NCI-H1417 (cell line): ENCODE measurements at places on chromosomes 12 and 14.
A peak's percentile ranks its signal among the peaks of the same experiment; 100 is the strongest.

GRCh38 chr12:48198672-48198971, 4.5 kb downstream of the OR10AD1 start:
- DNase-seq: no peak

GRCh38 chr14:94550041-94550440, 11.2 kb upstream of the SERPINA4 start:
- no peak for DNase-seq

- DNase-seq: no peak
These were observed 441.8 kb downstream of the TMTC2 start for GRCh38 chr12:83128540-83128939.

GRCh38 chr14:100822532-100823296, 3.2 kb upstream of the MEG3 start:
- DNase-seq: no peak

- no peak for DNase-seq
These were observed 134.3 kb upstream of the DCN start for GRCh38 chr12:91316907-91317269.

DNA sequence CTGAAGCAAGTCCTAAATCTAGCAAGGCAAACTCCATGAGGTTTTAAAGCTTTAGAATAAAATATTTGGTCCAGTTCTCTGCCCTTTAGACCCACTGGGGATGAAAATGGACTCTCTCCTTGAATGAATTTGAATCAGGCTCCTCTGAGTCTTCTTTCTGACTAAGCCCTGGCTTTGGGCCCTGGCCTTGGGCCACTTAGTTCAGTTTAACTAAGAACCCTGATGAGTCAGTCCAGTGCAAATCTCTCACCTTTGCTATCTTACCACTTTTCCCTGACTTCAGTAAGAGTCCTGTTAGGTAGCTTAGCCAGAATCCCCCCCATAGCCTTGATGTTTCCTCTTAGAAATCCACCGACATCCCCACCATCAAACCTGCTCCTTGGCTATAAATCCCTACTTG, 427.5 kb downstream of the SNAPC1 start:
- no peak for DNase-seq

DNA sequence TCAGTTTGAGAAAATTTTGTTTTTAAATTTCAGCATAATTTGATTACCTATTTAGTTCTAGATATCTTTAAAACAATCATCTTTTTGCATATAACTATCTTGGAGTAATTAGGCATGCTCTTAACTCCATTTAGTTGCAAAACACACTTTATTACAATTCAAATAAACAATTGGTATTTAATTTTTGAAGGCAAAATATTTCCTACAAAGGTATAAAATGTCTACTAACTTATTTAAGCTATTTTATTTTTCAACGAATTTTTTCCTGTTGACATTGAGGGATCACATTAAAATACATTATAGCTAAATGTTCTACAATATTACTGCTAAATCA, 8.3 kb downstream of the FOXA1 start:
- peak; percentile 62 for DNase-seq

DNA sequence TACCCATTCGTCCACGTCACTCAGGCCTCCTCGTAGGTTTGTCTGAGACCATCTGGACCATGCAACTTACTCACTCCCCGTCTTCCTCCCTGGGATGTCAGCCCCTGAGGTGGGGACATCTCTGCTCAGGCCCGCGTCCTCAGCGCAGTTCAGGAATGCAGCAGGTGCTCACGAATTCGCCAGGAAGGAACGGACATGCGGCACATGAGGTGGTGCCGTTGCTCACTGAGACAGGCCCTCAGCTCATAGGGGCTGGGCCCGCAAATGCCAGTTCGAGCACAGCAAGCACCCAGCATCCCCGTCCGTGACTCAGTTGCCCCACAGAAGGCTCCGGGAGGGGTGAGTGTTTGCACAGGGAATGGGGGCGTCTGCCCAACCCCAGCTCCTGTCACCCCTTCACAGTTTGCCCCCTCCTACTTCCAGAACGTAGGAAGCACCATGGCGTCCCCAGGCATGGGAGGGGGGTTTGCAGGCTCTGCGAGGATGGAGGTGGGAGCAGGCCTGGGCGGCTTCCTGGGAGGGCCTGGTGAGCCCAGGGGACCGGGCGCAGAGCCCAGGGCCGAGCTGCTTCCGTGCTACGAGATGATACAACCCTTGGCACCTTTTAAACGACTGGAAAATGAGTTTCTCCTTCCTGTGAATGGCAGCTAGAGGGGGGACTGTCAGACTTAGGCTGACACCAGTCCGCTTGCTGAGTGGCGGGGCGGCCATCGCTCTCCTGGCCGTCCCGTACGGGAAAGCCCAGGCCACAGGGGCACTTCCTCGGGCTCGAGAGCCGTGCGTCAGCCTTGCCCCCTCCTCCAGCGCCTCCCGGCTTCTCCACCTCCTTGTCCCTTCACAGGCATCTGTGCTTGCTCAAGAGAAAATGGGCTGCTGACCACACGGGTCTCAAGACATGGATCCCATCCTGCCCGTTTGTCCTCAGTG, 6.9 kb downstream of the GALNT9 start:
- no peak for DNase-seq

DNA sequence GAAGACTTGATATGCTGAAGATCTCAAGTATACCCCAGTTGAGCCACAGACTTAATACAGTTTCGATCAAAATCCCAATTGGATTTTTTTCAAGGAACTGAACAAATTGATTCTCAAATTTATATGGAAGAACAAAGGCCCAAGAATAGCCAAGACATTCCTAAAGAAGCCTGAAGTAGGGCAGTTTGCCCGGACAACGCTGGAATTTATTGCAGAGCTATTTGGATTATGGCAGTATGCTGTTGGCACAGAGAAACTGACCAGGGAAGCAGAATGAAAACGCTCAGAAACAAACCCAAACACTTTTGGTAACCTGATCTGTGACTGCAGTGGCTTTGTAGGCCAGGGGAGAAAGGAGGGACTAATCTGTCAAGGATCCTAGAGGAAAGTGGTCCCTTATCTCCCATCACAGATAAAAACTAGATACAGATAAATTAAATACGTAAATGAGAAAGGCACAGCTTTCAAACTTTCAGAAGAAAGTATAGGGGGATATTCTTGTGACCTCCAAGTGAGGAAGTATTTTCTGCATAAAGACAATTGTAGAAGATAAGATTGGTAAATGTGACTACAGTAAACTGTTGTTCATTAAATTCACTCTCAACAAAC, 35.9 kb upstream of the GSC start:
- no peak for DNase-seq

- DNase-seq: no peak
These were observed 57.3 kb upstream of the E2F7 start for GRCh38 chr12:77122661-77123060.

DNA sequence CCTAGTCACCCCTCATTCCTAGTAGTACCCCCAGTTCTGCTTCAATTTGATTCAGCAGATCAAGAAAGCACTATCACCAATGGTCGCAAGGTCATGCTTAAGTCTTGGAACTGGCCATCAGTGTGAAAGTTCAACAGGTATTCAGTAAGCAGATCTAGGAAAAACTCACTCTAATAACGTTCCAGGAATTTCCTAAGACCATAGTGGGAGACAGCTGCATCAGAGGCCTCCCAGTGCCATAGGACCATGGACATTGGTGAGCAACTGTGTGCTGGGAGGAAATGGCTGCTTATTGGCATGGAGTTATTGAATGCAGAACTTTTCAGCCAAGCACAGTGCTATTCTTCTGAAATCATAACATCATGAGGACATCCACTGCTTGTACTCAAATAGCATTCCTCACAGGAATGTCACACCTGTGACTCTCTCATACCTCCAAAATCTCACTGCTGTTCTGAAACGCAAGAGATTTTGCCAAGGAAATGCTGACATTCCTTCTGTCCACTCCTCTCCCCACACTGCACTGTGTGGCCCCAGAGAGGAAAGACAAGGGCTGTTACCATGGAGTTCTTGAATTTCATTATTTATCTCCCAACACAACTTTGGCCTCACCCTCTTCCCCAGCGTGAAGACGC, 30.9 kb upstream of the MDM2 start:
- DNase-seq: no peak

- no peak for DNase-seq
These were observed 92.7 kb upstream of the DNM1L start for GRCh38 chr12:32586390-32586789.

GRCh38 chr14:73610687-73611086, 1.6 kb upstream of the ACOT6 start:
- DNase-seq: no peak

DNA sequence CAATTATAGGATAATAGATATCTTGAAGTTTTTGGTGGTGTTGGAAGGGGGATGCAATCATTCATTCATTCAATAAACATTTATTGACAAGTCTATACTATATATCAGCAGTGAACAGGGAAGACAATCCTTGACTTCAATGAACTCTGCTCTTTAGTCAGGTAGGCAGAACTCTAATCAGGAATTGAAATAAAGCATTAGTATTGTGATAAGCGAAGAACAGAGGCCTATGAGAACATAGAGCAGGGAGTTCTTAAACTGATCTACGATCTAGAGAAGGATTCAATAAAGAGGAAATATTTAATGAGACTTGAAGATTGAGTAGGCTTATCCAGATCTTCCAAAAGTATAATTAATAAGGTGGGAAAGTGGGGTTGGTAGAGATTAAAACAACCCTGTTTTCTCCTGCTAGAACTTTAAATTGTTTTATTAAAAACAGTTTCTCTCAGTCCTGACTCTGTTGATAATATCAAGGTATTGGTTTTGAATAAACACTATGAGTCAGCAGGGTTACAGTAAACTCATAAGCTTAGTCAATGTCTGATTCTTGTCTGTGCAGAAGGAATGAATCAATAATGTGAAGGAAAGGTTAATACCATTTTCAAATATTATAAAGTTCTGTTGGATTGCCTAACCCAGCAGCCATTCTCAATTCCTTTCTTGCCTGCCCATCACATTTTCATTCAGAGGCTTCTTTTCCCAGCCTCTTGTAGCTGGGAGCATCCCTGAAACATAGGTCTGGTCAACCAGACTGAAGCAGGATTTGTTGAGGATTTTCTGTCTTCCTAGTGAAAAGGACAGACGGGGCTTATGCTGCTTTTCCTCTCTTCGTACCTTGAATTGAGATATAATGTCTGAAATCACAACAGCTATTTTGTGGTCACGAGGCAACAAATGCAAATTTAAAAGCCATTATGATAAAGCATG, 38.9 kb upstream of the KTN1 start:
- no peak for DNase-seq

- no peak for DNase-seq
These were observed 89.2 kb upstream of the FOXG1 start for GRCh38 chr14:28677381-28677780.

DNA sequence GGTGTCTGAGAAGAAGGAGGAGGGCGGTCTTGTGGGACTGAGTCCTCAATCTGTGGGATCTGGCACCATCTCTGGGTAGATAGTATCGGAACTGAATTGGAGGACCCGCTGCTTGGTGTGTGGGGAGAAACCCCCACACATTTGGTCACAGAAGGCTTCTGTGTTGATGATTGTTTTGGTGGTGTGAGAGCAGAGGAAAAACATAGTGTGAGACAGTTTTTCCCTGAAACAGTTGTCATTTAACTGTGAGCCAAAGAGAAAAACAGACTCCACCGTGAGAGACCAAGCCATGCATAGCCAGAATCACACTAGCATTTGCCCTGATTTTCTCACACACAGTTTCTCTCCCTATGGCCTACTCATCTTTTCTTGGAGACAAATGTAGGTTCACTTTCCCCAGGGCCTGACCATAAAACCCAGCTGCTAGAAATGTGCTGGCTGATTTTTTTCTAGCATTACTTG, 91.4 kb upstream of the FLRT2 start:
- DNase-seq: no peak

- peak; percentile 74 for DNase-seq
These were observed 431 bp downstream of the HIP1R start for GRCh38 chr12:122835750-122836026.

- DNase-seq: no peak
These were observed 49.3 kb downstream of the DLK1 start for GRCh38 chr14:100775831-100776591.

GRCh38 chr12:77047341-77048109, 17.8 kb downstream of the E2F7 start:
- DNase-seq: no peak

DNA sequence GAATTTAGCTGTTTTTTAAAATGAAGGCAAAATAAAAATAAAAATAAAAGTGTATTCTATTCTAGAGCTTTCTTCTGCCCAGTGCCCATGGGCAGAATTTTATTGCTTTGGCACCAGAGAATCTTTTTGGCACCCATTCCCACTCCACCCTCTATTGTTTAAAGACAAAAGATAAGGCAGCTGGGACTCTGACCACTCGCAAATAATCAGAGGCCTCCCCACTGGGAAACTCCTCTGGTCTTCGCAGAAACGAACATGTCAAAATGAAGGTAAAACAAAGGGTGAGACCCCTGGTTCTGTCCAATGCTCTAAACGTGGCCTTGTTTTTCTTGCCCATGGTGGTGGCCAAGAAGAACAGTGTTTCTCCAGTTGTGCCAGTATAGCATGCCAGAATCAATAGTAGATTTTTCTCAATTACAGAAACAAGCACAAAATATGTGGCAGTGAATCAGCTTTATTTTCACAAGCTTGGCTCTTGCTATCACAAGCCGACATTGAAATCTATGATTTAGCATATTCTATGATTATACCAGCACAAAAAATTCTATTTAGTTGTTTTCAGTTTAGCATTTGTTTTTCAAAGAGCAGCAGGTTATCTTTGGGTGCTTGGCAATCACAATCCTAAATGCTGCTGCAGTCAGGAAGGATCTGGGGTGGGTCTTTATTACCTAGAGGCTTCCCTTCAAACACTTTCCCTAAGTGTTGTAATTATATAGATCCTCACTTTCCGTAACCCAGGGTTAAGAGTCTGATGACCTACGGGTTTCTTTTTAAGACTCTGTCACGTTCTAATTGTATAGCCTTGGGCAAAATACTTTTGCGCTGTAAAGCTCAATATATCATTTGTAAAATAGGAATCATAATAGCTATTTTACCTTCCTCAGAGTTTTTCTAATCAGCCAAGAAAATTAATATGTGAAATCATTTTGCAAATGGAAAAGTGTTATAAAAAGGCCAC, 50.5 kb downstream of the KITLG start:
- peak; percentile 87 for DNase-seq

DNA sequence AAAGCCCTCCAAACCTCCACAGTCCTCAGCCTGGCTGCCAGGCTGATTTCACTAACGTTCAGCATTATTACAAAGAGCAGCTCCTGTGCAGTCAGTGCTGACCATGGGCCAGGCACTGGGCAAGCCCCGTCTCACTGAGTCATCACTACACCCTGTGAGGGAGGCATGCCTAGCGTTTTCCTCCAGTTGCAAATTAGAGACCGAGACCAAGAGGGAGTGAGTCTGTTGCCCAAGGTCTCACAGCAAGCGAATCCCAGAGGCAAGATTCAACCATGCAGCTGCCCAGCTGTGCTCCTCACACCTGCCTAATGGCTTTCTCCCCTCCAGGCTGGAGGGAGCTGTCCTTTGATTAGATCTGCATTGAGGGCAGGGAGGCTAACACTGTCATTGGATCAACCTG, 229.3 kb upstream of the LHX5 start:
- peak; percentile 27 for DNase-seq
